ENCODE measurements at places on chromosomes 7 and 10.

DNA sequence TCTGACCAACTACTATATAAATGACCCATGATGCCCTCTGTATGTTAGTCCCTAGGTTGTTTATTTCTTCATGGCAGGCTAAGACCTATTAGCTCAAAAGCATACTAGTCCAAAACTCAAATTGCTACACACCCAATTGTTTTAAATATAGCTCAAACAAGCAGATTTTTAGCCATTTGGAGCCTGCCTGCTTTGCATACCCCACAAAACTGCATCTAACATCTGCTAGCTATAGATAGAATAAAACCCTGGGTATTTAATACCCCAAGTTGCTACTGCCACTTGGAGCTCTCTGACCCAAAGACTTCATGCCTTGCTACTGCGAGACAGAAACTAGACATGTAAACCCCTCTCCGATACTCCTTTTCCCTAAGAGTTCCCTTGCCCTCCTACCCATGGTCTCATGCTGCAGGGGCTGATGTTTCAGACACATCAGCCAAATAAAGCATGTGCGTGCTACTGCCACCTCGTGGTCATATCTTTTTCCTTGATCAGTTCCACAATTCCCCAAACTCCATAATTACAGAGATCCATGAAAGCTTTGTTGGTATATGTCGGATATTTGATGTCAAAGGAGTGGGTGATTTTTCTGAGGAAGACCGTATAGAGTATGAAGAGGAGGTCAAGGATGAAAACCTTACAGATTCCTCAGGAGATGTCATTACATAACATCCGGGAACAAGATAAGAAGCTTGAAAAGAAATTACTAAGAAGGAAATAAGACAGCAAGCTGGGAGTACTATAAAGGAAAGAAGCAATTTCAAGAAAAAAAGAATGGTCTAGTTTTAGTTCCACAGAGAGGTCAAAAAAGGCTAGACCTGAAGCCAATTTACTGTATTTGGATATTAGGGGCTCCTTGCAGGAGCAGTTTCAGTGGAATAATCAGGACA lies 386.6 kb downstream of the SH2D4B start:
- DNase-seq: no peak

DNA sequence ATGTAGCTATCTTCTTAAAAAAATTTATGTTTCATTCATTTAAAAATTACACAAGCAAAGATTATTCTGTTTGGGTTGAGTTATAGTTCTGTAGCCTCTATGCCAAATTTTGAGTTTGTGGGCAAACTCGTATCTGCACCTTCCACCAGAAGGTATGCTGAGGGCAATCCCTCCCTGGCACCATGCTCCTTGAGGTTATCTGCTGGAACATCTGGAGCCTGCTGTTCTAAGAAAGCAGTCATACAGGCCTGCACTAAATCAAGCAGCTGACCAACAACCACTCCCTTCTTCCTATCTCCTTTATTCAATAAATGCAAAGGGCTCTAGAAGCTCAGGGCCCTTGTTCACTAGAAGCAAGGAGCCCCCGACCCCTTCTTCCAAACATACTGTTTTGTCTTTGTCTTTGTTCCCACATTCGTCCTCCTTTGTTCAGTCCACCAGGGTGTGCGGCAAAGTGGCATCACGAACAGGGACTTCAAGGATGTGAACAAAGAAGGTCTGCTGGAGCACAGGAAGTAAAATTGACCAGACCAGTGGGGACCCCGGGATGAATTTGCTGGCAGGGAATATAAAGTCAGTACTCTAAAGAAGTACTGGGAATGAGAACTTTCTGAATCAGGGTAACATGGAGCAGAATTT lies 36.4 kb downstream of the OR13A1 start:
- DNase-seq: no peak

DNA sequence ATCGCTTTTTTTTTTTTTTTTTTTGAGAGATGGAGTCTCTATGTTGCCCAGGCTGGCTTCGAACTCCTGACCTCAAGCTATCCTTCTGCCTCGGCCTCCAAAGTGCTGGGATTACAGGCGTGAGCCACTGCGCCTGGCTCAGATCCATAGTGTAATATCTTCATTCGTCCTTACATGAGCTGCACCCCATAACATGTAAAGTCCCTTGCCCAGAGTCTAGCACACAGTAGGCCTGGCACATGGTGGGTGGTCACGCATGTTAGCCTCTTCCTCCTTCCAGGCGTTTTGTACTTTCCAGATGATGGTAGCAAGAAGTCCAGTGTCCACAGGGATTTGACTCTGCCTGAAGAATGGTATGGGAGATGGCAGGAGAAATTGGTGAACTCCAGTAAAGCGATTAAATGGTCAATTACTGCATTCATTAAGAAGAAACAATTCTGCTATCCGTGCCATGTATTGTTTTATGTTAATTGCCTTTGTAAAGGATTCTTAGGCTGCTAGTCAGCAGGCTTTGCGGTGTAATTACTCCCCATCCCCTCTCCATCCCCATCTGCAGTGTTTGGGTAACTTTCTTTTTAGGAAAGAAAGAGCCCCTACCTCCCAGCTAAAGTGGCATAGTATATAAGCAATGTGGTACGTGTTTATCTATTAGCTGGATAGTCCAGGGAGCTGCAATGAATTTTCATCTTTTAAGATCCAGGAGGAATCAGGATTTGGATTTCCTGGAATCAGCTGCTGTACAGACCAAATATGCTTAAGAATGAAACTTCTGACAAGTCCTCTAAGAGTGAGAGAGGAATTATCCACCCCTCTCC lies 1.2 kb downstream of the TPST1 start:
- no peak for DNase-seq

- no peak for DNase-seq
Measured at GRCh38 chr10:437698-438490, 251.6 kb downstream of the DIP2C start.

- no peak for DNase-seq
Measured at GRCh38 chr10:61792097-61792716, 109.3 kb upstream of the ARID5B start.

DNA sequence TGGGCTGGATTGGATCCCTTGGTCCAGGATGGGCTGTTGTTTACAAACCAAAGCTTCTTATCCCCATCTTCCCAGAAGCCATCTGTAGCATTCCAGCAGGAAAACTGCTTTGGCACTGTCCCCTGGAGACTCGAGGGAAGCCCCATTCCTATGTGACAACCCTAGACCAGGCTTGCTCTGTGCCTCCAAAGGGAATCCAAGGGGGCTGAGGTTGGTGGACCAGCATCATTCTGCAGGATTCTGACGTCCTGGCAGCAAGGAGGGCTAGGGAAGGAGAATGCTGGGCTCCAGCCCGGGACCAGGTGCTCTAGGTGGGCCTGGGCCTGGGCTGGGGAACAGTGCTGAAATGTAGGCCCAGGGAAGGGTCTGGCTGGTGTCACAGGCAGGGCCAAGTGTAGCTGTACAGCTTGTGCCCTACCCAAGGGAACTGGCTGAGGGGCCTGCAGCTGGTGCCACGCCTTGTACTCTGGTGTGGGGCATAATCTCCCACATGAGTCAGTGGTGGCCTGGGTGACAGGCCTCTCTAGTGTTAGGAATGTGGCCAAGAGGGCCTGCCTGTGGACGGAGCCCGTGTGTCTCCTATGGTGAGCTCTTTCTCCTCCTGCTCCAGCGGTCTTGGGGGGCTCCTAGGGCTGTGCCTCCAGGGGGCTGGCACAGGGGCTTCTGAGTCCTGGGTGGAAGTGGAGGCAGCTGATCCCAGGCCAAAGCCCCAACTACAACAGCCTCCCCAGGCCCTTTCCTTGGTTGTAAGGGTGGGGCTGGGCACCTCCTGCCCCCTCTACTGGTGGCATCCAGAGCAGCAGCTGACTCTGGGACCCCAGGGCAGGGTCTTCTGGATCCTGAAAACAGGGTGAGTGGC lies 25.2 kb downstream of the TRIM8 start:
- DNase-seq: no peak

GRCh38 chr7:96021568-96021967 lies 249.2 kb downstream of the DYNC1I1 start:
- no peak for DNase-seq

All from cortex of kidney (tissue), 1 donor.